ENCODE measurements at places on chromosomes 13 and 19.

DNA sequence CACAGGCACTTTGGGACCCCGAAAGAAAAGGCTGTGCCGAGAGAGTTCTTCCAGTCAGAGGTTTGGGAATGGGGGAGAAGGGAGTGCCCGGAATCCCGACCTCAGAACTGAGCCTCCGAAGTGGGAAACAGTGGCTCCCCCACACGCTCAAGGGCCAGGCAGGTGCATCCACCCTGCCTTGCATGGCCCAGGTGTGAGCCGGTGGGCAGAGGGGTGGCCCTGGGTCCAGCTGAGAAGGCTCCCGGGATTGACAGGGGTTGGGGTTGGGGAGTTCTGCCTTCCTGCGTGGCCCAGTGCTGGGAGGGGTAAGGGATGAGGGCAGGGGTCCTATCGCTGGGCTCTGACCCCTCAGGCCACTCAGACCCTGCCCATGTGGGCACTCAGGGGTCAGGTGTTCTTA, 163.5 kb upstream of the TUBA3C start:
- DNase-seq: no peak

DNA sequence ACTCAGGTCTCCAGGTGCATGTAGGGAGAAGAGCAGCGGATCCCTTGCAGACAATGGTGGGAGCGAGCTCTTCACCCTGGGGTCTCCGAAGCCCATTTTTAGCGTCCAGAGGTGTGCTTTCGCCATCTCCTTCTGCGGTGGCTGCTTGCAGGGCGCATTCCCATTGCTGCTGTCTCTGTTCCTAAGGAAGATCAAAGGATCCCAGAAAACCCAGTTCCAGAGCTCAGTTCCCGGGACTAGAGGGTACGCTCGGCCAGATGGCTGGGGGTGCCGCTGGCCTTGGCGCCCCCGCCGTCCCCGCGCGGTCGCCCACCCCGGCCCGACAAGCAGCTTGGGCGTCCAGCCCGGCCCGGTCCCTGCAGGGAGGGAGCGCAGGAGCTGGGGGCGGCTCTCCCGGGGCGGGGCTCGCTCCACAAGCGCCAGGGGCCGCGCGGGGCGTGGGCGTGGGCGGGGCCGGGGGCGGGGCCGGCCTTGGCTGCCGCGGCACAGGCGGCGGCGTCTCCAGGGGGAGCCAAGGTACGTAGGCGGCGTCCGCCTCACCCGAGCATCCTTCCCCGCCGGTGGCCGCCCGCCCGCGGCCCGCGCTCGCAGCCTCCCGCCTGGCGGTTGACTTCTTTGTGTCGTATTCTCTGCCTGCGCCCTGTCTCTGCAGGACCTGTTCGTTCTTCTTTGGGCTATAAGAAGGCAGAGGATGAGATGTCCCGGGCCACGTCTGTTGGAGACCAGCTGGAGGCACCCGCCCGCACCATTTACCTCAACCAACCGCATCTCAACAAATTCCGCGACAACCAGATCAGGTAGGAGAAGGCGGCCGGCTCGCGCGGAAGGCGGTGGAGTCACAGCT, 96.8 kb downstream of the ATP8A2 start:
- DNase-seq: peak; percentile 81

DNA sequence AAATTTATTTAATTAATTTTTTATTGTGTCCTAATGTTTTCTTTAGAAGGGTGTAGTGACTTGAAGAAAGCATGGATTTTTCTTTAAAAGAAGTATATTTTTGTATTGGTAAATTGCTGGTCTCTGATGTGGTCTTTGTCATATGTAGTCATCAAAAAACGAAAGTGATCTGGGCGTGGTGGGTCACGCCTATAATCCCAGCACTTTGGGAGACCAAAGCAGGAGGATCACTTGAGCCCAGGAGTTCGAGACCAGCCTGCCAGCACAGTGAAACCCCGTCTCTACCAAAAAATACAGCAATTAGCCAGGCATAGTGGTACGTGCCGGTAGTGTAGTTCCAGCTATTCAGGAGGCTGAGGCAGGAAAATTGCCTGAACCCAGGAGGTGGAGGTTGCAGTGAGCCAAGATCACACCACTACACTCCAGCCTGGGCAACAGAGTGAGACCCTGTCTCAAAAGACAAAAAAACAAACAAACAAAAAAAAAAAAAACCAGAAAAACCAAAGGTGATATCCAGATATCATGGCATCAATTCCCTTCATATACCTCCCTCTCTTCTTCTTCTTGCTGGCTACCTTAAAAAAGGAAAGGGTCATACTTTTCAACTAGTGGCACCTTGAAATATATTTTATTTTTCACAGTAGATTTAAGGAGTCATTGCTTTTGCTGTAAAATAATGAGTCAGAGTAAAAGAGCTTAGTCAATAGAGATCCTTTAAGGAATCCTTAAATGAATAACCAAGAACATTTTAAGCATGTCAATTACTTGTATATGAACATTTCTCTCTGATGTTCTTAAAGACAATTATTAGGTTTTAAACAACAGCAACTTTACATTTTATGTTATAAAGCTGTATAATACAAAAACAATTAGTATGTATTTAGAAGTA, 19.9 kb downstream of the KCTD4 start:
- DNase-seq: no peak

DNA sequence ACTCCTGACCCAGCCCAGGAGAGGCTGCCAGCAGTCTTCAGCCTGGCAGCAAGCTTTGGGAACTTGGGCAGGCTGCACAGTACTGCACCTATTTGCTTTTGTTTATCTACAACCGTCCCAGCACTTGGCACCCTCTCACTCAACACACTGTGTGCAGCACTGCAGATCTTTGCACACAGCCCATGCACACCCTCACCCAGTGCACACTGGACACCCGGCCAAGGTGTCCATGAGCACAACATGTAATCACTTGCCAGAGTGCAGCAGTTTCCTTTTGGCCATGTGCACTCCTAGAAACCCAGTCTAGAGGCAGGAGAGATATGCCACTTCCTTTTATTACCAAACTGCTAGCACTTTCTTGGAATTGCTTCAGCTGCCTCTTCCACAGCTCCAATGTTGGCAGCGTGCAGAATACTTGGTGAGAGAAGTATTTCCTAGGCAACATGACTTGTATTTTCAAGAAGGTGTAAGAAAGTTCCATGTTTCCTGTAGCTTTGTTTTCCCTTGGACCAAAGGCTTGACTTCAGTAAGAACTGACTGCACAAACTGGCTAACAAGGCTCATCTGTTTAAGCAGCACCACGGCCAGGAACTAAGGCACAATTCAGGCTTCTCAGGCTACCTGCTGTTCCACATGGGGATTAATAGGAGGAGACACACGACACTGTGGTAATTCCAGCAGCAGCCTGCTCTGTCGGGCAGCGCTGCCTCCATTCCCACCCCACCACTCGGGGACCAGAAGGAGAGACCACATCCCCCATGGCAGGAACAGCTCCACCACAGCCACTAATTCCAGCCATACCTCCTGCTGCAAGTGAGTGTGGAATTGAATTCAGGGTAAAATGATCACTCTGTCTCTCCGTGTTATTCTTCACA, 15.3 kb downstream of the ATP7B start:
- peak; percentile 28 for DNase-seq

DNA sequence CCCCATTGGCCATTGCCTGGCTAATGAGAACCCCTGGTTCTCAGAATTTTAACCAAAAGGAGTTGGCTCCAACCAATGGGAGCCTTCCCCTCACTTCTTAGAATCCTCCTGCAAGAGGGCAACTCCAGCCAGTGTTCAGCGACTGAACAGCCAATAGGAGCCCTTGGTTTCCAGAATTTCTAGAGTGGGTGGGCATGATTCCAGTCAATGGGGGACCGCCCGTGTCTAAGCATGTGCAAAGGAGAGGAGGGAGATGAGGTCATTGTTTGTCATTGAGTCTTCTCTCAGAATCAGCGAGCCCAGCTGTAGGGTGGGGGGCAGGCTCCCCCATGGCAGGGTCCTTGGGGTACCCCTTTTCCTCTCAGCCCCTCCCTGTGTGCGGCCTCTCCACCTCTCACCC, 9.5 kb upstream of the SWSAP1 start:
- no peak for DNase-seq

- no peak for DNase-seq
Measured at GRCh38 chr13:22214184-22214583, 543.3 kb downstream of the FGF9 start.
